ENCODE measurements at places on chromosomes 11 and 22.

DNA sequence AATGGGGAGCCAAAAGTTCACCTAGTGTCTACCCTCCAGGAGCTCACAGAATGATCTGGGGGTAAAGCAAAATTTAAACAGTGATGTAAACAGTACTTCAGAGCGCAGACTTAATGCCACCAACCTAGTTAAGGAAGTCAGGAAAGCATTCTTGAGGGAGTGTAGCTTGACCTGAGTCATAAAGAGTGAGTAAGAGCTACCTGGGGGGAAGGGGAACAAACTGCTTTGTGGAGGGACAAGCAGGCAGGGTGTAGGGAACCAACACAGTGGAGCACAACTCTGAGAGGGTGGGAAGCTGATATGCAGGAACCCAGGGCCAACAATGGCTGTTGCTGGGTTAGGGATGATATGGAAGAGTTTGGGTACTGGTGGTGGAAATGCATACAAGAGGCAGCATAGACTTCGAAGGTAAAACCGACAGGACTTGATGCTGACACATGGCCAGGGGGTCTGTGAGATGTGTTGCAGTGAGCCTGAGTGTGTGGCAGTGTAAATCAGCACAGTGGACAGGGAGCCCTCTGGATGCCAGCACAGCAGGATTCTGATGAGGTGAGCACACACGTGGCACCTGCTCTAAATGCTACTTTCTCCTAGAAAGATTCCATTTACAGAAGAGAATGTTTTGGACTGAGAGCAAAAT, 58.3 kb upstream of the CYP2D6 start:
- no peak for DNase-seq

DNA sequence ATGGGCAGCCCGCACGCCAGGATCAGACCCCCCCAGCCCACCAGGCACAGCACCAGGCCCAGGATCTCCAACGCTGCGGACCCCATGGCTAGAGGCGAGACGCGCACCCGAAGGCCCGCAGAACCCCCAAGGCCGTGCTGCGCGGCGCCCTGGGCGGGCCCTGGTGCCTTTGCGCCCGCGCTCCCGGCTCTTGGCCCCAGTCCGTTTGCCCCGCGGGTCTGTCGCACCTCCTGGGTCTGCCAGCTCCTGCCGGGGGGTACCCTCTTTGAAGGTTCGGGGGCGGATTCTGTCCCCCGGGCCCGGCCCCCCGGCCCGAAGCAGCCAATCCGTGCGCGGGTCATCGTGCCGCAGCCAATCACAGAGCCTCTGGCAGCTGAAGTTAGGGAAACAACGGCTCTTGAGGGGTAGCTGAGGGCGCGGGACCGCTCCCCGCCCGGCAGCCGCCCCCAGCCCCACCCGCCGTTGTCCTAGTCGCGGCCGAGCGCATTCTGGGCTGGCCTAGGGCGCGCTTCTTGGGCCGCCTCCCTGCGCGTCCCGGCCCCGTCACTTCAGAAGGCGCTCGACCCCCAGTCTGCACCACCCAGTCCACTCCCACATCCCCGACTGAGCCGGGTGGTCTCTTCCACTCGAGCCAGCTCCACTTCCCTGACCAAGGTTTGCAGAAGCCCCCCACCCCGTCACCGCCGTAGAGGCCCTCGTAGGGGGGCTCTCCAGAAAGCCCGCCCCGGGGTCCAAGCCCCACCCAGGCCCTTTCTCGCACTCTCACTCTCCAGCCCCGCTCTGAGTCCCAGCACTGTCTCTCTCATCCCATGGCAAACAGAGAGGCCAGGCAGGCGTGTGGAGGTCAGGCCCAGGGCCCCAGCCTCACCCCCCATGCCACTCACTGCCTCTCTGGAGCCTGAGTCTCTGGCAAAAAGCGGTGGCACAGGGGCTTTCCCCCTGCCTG, at the start of gene CLDN5:
TSS of gene CLDN5 (minus strand) at position 241 of the 946 bp plus-strand sequence. CDS start at position 86, 155 bp downstream.
- DNase-seq, result no peak

DNA sequence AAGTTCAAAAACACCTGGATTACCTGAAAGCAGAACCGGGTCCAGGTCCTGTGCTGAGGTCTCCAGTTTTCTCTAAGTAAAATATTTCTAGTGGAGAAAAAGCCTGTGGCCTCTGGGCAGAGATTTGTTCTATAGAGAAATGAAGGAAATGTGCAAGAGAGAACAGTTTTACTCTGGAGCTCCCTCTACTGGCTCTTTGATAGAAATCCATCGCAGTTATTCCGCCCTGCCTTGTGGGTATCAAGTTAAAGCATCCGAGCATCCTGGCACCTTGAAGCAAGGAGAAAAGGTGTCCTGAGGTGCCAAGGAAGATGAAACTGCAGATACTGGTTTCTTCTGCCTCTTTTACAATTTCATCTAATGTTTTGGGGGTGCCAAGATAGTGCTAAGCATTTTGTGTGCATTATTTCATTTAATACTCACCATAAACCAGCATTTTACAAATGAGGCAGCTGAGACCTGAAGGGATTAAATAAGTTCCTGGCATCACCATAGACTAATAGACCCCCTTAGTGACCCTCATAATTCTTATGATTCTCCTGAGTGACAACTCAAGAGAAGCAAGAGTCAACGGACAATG, 113.1 kb upstream of the HSD17B12 start:
- no peak for DNase-seq

DNA sequence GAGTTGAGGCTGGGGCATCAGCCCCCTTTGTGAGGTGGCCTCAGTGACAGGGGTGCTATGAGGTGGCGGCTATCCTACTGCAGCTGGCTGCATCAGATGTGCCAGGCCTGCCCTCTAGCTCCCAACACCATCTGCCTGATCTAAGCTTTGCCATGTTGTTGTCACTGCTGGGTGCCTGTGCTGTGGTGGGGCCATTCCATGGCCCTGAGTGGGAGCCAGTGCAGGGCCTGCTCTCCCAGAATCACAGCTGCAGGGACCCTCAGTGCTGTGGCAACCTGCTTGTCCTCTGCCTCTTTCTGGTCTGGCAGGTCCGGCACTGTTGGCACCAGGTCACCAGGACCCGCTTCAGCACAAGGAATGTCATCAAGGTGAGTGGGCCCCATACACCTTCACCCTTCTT, 1.8 kb upstream of the SNU13 start:
- DNase-seq, result no peak

- no peak for DNase-seq
Measured at GRCh38 chr11:134229126-134229790, 4.8 kb downstream of the VPS26B start.

GRCh38 chr11:16876053-16876752, 137.8 kb downstream of the C11orf58 start:
- DNase-seq, result no peak

GRCh38 chr11:118015385-118015841, 29.2 kb downstream of the IL10RA start:
- peak; percentile 51 for DNase-seq

- no peak for DNase-seq
Measured at GRCh38 chr22:39336411-39336810, 13.4 kb upstream of the SYNGR1 start.

DNA sequence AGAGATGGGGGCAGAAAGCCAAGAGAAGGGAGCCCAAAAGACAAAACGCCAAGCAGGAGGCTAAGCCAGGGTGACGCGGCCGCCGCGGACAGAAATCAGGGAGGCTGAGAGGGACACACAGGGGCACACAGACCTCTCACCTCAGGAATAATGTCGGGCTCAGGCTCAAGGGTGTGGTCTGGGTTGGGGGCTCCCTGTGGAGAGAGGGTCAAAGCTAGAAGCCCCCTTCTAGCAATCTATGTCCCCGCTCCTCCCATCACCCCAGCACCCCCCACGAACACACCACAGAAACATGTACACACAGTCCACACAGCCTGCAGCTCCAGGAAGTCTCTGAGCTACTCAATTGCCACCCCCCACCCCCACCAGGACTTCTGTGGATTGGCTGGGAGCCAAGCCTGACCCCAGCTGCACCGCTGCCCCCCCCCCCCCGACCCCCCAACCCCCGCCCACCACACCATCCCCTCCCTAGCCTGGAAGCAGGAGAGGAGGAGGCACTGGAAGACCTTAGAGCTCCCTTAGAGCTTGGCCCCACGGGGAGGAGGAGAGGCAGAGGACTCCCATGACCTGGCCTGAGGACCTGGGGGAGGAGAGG, 6.9 kb downstream of the BCL9L start:
- peak; percentile 54 for DNase-seq

- no peak for DNase-seq
Measured at GRCh38 chr22:46964773-46965550, 202.5 kb downstream of the TBC1D22A start.

GRCh38 chr22:41338614-41339212, 37.4 kb downstream of the ZC3H7B start:
- DNase-seq, result no peak

GRCh38 chr22:25161017-25161915, 38.4 kb upstream of the CRYBB3 start:
- peak; percentile 25 for DNase-seq

GRCh38 chr11:104433751-104434150, 269.8 kb upstream of the PDGFD start:
- DNase-seq, result no peak

DNA sequence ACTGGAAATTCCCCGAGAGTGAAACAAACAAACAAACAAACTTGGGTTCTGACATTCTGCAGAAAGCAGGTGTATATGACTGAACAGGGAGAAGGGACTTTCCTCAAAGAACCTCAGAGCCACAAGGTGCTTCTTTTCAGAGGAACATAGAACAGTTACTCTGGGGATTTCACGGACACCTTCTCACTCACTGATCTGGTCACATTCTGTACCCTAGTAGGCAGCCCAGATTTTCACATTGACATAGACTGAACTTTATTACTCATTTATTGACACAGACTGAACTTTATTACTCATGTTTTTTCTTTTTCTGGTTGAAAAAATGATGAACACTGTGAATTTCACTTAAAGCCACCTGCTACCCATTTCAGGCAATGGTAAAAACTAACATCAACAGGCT, 263.0 kb downstream of the OPCML start:
- DNase-seq, result no peak

DNA sequence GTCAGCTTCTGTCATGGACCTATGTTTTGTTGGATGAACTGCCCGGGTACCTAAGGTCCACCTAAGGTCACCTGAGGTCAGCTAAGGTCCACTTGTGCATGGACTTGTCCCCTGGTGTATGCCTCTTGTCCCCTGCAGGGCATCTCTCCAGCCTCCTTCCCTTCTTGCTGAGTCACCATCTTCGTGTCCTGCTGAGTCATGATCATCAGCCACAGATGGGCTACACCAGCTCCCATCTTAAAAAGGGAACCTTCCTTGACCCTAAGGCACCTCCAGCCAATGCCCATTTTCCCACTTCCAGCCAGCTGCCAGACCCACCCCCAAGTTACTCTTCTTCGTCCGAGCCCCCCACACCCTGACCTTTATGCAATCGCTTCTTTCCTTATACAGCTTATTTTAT, 544.9 kb downstream of the TBC1D22A start:
- DNase-seq, result no peak

GRCh38 chr11:18765554-18765953, 26.0 kb downstream of the PTPN5 start:
- no peak for DNase-seq

DNA sequence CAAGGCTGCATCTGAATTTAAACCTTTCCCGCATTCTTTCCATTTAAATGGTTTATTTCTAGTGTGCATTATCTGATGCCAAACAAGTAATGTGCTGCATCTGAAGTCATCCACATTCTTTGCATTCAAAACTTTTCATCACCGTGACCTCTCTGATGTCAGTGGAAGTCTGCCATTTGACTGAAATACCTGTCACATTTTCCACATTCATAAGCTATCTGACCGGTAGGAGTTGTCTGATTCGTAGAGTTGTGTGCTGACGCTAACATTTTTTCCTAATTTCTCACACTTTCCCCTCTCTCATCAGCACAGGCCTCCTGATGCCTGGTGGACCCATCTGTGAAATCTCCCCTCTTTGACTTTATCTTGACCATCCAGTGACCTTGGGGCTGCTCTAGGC, 79.9 kb upstream of the BARX2 start:
- DNase-seq, result no peak

- DNase-seq, result no peak
Measured at GRCh38 chr11:7281079-7281478, 29.4 kb downstream of the SYT9 start.

- no peak for DNase-seq
Measured at GRCh38 chr11:59259047-59259446, 46.3 kb upstream of the MPEG1 start.

- no peak for DNase-seq
Measured at GRCh38 chr11:72129381-72129780, 6.1 kb upstream of the FOLR3 start.

- DNase-seq, result peak; percentile 61
Measured at GRCh38 chr22:31344578-31345330, 1.4 kb downstream of the PATZ1 start.

DNA sequence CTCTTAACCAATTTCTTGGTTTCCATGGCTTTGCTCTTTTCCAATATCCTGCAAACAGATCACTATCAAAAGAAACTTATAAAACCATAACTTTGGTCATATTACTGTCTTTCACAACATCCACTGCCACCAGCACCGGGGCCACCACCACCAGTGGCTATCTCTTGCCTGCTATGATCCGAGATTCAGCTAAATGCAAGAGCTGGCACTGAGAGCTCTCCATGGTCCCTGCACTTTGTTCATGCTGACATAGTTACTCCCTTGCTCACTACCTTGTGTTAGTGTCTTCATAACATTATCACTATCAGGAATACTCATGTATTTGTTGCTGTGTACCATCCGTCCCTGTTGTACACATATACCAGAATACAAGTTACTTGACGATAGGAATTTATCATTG, 299.0 kb downstream of the ETS1 start:
- no peak for DNase-seq

- no peak for DNase-seq
Measured at GRCh38 chr22:40665312-40665711, 14.0 kb upstream of the MCHR1 start.

GRCh38 chr11:35040221-35040942, 98.6 kb upstream of the CD44 start:
- DNase-seq, result peak; percentile 58

DNA sequence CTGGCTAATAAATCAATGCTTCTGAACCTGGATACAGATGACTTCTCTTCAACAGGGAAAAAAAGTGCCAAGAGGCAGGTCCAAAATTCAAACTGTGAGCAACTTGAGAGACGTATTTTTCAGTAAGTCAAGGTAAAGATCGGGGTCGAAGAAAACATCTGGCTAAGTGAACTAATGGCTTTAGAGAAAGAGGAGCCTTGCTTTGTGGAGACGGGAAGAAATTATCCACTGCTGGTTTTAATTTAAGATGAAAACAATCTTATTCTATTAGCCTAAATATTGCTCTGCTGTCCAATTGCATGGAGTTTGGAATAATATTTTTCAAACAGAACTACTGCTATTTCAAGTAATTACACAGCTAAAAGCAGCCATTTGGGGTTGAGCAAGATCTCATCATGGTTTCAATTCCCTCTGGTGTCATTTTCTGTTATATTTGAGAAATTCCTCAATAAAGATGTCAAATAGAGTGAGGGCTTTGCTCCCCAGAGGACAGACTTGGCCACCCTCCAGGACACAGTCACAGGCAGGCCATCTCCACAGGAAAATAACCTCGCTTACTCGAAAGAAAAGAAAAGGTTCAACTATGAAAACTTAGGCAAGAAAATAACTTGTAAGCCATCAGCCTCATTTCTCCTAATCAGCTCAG, 29.8 kb downstream of the SCUBE1 start:
- no peak for DNase-seq

Data from activated T-cell treated with anti-CD3 and anti-CD28 coated beads, Interleukin-2, amount 50 U/mL, for 48 hours (primary cell).